ENCODE measurements at places on chromosomes 5 and 9.

GRCh38 chr5:120207129-120207528 is 257.0 kb upstream of the PRR16 start:
- no peak for DNase-seq

DNA sequence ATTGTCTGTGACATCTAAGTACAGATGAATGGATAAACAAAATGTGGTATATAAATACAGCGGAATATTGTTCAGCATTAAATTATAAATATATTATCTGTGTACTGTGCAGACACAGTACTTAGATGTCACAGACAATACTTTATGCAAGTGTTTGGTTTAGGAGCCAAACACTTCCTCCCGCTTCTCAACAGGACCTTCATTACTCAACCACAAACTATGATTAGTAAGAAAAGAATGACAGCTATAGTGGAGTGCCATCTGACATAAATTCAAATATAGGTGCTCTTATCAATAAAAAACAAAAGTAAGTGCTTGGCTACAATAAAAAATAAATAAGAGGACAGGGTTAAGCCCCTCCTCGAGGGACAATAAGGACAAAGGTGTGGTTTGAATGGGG is 38.9 kb upstream of the STX17 start:
- no peak for DNase-seq

DNA sequence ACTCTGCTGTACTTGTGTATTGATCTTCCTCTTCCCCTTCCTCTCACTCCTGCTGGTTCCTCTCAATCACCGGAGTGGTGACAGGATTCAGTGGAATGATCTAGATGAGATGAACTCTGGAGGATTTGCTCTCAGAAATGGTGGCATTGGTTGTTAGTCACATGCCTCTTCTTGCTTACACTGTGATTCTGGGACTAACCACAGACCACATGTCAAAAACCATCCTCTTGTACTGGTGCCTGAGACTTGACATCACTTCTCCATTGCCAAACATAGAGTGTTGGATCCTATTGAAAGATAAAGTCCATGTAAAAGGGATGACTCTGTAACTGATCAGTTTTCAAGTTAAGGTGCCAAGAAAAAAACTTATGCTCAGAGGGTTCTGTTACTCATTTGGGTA is 506.5 kb downstream of the DMAC1 start:
- DNase-seq: no peak

DNA sequence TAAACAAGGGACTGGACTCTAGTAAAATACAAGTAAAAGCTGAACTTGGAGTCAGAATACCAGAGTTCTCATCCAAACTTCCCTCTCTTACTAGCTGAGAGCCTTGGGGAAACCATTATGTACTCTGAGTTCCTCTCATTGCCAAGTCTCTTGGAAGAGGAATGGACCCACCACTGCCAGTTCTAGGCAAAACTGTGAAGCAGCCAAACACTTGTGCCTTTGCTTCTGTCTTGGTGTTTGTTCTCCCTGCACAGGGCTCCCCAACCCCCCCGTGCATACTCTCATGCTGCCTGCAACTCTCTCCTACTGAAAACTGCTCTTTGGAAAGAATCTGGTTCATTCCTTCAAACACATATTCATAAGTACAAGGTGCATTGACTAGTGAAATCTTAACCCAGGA is 102.6 kb downstream of the PDZD2 start:
- DNase-seq: no peak

DNA sequence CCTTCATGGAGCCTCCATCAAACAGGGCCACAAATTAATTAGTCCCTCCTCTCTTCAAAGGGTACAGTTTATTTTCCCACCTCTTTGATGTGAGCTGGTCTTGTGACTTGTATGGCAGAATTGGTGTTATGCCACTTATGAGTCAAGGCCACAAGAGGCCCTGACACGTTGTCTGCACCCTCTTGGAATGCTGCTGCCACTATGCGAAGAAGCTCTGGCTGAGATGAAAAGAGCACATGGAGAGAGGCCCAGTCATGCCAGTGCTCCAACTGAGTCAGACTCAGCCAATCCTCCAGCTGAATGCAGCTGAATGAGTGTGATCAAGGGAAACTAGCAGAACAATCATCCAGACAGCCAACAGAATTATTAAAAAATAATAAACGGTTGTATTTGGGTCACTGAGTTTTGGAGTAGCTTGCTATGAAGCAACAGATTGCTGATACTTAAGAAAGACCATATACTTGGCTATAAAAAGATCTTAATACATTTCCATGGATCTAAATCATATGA is 128.3 kb downstream of the MARCHF11 start:
- DNase-seq: no peak

GRCh38 chr5:14686517-14686916 is 22.0 kb downstream of the OTULIN start:
- no peak for DNase-seq

GRCh38 chr5:113282472-113282871 is 152.3 kb downstream of the TSSK1B start:
- no peak for DNase-seq

- DNase-seq: no peak
These were observed 224.7 kb downstream of the NFIB start for GRCh38 chr9:14089051-14089803.

DNA sequence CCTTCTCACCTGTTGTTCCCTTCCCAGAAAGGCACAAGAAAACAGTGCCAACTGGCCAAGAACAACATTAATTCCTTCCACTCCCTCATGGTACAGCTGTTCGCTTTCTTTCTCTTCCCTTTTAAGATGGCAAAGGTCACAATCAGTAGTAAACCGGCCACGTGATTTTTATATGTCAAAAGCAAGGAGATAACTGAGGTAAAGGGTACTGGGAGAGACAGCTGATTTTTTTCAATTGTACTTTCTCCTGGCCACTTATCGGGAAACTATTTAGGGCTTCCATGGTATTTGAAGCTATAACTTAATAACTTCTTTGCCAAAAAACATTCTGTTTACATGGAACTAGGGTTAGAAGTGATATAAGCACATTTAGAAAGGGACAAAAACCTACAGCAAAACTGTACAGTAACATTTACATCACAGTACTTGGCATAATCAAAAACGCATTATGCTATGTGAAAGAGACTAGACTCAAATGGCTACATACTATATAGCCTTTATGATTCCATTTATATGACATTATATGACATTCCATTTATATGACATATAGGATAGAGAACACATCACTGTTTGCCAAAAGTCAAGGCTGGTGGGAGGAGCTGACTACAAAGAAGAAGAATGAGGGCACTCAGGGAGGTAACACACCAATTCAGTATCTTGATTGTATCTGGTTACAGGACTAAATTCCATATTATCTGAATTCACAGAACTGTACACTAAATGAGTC is 24.8 kb downstream of the PLPP1 start:
- no peak for DNase-seq

DNA sequence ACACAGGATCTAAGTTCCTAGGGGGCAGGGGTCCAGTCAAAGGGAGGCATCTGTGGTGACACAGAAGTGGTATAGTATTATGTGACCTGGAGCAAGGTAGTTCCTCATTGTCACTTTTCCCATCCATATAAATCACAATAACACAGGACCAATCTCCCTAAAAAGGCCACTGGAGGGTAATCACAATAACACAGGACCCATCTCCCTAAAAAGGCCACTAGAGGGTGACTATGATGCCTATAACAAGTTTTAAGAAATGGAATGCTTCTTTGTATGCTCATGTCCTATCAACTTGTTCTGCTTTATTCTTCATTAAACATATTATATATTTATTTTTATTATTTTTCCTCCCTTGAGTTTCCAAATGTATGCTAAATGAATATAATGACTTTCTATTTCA is 254.6 kb downstream of the ASTN2 start:
- DNase-seq: no peak

DNA sequence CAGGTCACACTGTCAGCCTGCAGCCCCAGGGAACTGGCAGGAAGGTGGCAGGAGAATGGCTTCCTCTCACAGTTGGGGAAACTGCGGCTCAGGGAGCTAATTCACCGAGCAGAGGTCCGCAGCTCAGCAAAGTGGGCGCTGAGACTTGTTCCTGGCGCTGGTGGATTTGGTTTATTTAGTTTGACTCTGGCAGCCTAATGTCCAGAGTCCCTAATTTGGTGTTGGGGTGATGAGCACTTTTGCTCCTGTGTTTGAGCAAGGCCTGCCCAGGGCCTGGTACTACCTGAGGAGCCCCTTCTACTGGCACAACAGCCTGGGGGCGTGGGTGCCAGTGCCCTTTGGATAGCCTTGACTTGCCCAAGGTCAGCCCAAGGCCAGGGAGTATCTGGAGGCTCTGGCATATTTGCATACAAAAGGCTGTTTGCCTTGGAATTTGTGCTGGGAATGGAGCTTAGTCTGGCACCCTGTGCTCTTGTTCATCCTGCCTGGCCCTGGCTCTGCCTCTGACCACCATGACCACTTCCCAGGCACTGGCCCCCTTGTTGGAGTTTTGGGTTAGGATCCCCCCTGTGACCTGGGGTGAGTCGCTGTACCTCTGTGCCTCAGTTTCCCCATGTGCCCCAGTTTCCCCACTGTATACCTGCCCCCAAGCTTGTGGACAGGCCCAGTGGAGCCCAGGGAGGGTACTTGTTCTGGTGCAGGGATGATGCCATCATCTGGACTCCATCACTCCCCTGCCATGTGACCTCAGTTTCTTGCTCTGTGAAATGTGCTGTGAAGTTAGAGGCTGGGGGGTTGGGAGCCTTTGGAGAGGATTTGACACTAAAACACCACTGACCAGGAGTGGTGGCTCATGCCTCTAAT is 1.4 kb downstream of the SUSD3 start:
- DNase-seq: no peak

GRCh38 chr9:126705767-126706697 is 92.3 kb downstream of the LMX1B start:
- peak; percentile 75 for DNase-seq

DNA sequence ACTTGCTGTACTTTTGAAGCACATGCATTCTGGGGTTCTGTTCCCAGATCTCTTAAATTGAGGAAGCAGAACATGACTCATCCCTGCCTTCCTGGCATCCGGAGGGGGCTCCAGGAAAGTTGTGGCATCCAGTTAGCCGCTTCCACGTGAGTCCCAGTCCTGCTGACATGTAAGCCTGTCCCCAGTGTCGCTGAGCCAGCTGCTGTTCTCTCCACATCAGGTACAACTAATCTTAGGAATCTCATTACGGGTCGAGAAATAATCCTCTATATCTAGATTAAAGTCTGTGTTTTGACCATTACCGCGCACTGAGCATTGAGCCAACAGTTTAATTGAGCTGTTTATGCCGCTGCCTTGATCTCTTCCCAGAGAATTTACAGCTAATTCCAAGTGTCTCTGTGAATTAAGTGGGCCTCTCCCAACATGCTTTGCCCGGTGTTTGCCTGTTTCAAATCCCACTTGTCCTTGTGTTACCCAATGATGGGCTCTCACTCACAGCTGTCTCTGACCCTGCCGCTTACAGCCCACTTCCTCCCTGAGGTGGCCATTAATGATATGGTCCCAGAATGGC is 10.5 kb upstream of the SHB start:
- DNase-seq: no peak

DNA sequence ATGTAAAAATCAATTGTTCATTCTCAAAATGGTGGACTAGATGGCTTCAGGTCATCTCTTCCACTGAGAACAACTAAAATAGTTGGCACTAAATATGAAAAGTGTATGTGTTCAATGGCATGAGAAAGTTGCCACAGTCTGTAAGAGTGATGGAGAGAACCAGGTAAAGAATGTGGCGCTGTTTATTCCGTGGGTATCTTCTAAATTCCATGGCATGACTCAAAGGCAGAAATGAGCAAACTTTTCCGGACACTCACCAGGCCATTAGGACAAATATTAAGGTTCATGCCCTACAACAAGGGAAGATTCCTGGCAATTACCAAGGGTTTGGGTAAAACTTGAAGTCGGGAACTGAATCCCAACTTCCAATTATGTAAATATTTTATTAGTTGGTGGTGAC is 825.4 kb upstream of the CDH6 start:
- DNase-seq: no peak

DNA sequence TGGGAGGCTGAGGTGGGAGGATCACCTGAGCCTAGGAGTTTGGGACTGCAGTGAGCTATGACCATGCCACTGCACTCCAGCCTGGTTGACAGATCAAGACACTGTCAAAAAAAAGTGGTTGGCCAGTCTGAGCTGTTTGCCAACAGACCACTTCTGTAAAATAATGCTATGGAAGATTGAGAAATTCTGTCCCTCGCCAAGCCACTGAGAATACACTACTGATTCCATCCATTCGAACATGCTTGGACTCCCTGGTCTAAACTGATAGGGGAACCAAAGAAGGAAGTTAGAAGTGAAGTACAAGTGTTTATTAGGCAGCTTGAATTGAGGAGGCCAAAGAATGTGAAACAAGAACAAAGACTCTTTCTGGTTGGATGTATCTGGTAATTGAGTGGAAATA is 27.2 kb downstream of the ENC1 start:
- DNase-seq: no peak

- DNase-seq: no peak
These were observed 276.2 kb downstream of the PDE4D start for GRCh38 chr5:59617186-59617771.

DNA sequence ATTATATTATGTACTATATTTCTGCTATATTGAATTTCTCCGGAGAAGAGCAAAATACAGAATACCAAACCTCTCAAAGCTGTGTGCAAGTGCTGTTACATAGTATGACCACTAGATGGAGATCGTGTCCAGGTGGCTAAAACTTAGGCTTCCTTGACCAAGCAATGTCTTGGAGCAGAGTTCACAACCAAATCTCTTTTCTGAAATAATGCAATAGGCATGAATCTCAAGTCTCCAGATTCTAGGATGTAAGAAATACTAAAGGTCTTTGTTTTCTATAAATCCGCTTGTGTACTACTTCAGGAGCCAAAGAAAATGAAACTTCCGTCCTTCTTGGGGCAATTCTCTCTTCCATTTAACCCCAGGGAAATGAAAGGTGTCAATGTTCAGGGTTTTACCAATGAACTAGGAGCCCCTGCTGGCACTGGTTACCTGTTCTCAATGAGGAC is 181.5 kb upstream of the RAI14 start:
- DNase-seq: no peak

DNA sequence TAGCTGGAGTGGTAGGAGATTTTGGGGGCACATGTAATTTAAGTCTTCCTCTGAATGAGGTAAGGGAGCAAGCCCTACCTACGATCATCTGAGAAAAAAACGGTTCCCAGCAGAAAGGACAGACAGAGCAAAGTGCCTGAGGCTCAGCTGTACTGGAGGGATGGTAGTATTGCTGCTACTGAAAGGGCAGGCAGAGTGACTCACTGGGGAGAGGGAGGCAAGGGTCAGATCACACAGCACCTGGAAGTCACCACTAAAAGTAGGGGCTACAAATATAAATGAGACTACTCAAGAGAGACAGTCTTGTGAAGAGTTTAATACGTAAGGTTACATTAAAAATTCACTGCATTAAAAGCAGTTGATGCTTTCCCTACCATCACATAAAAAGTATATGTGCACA is 75.9 kb downstream of the NFIB start:
- no peak for DNase-seq

GRCh38 chr9:107867738-107868137 is 378.2 kb upstream of the KLF4 start:
- no peak for DNase-seq

- no peak for DNase-seq
These were observed 374.9 kb downstream of the TLE1 start for GRCh38 chr9:81314490-81314889.

DNA sequence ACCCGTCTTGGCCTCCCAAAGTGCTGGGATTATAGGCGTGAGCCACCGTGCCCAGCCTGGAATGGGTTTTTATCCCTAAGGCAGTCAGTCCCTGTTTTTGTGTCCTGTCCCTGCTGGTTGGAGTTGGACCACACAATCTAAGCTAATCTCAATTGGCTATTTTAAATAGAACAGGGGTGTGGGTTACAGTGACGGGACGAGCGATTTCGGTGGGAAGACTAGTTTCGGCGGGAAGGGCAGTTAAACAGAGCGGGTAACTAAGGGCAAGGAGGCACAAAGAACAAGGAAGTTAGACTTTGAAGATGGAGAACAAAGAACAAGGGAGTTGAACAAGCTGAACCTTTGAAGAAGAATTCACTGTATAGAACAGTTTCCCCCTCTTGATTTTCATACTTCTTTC is 1.4 kb downstream of the GTF3C5 start:
- no peak for DNase-seq

Measured in stimulated activated CD4-positive, alpha-beta T cell treated with anti-CD3 and anti-CD28 coated beads, Interleukin-4, amount 100 ng/mL, for 48 hours (primary cell).